Stimulated activated CD4-positive, alpha-beta T cell treated with anti-CD3 and anti-CD28 coated beads, Interleukin-4, amount 100 ng/mL, for 48 hours (primary cell): ENCODE measurements at places on chromosomes 1 and 21.

DNA sequence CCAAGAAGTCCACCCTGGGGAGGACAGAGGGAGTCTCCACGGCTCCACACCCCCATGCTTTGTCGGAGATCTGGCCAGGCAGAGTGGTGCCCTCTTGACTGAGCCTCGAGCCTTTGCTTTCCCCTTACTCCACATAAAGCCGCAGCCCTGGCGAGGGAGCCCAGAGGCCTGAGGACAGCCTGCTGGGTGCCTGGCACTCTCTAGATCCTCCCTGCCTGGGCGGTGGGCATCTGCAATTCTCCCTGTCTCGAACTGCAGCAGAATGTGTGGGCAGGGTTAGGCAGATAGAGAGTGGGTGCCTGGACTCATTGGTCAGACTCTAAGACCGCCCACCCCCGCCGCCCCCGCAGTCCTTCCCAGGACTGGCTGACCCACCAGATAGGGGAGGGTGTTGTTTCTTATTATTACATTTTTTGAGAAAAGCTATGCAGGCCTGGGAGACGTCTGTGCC is 13.9 kb downstream of the EPHX1 start:
- no peak for DNase-seq

DNA sequence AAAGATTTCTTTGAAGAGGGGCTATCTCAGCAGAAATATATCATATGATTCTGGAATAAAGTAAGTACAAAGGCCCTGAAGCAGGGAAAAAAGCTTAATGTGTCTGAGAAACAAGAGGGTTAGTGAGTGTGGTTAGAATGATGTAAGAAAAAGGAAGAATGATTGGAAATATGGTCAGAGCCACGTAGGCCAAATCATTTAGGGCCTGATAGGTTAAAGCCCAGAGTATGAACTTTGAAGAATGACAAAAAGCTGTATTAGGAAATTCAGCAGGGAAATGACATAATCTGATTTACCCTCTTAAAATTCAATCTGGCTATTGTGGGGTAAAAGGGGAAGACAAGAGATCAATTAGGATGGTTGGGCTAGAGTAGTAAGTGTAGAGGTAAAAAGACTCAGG is 69.0 kb upstream of the MUTYH start:
- no peak for DNase-seq

GRCh38 chr1:173241528-173242347 is 34.6 kb upstream of the TNFSF4 start:
- no peak for DNase-seq

DNA sequence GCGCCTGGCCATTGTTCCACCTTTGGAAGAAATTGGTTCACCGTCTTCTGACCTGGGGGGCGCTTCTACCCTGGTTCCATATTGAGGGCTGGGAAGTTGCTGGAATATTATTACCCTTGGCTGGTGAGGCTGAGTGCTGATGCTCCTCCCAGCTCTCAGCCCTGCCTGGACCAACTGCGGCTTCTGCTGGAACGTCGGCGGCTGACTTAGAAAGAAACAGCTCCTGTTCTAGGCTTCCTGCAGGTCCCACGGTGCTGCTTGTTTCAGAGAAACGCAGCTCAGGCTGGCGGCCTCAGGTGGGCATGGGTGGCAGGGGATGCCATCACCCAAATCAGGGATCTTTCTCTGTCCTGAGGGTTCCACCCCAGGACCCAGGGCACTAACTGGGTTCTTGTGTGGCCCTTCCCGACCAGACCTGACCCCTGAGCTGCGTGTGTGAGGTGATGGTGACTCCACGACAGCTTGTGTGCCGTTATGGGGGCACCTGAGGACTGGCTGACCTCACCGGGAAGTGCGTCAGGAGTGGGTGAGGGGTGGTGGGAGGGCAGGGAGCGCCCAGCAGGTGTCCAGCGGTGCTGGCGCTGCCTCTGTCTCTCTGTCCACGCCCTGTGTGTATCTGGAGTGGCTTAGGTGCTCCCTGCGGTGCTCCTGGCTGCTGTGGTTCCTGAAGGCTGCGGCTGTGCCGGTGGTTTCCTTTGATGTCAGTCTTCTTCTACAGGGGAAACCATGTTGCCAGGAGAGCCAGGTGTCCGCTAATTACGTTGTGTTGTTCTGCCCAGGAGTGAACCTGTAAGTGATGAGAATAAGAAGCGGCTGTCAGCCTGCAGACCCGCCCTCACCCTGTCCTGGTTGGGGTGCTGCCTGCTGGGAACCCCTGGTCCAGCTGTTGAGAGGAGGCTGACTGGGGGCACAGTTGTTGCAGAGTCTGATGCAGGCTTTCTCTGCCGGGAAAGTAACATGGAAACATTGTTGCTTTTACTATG is 8.9 kb downstream of the SKI start:
- DNase-seq: no peak

- no peak for DNase-seq
These were observed 13.6 kb downstream of the WDR4 start for GRCh38 chr21:42865776-42866160.
